CD4-positive, alpha-beta memory T cell (primary cell): ENCODE measurements at places on chromosomes 1 and 21. TPM values are rescaled to one million over a fixed set of nuclear protein-coding genes. Genes with fewer than 3 reads are reported as not detected.

DNA sequence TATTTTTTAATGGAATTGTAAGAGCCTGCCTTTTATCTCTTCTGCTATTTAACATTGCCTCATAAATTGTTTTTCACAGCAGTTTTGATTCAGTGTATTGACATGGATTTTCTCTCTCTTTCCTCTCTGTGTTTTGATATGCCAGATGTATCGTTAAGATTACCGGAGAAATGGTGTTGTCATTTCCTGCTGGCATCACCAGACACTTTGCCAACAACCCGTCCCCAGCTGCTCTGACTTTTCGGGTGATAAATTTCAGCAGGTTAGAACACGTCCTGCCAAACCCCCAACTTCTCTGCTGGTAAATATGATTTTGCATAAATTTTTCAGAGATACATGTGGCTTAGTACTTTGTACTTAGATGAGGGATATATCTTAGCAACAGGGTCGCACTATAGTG is 23.1 kb upstream of the DYNLT5 start:
- DNase-seq: no peak

DNA sequence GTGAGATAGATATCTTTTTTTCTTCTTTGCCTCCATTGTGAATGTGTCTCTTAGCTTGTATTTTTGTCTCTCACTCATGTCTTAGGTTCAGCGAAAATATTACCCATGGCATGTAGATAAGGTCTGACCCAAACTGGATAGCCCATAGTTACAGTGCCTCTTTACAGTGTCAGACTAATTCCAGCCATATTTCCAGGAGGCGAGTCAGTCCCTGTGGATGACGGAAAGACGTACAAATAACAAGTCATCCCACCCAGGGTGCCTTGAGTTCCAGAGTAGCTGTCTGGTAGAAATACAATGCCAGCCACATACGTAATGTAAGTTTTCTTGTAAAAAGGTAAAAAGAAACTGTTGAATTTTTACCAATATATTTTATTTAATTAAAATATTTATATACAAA is 157.3 kb downstream of the ZNF281 start:
- no peak for DNase-seq

DNA sequence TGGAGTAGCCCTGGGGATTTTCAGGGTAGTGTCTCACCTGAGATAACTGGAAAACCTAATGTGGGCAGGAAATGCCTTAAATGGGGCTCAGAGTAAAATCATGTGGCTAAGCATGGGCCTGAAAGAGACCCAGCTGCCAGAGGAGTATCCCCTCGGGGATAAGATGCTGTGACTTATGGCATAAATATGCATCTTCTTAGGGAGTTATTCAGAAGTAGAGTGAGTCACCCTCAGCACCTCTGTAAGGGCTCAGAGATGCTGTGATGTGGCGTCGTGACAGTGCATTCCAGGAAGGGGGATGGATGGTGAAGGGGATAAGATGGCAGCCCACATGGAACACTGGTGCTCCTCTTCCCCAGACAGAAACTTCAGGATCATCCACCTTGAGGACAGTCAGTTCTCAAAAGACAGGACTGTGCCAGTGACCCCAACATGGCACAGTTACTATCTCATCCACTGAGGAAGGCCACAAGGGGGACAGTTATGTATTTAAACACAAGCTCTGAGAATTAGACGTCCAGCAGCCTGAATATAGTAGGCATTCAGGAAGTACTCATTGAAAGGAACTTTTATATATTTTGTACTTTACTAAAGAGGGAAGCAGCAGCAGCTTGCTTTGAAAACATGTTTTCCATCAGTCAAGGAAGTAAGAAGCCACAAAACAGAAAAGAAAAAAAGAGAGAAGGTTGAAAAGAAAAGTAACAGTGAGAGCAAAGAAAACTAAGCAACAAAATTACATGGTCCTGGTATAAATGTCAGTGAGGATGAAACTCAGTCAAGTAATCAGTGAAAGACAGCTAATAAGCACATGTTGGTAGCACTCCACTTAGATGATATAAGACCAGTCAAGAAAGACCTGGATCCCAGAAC is 8.3 kb downstream of the IL24 start:
- DNase-seq: no peak

DNA sequence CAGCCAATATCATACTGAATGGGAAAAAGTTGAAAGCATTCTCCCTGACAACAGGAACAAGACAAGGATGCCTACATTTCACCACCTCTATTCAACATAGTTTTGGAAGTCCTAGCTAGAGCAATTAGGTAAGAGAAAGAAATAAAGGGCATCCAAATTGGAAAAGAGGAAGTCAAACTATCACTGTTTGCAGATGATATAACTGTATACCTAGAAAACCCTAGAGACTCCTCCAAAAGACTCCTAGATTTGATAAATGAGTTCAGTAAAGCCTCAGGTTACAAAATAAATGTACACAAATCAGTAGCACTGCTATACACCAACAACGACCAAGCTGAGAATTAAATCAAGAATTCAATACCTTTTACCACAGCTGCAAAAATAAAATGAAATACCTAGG is 171.3 kb upstream of the HP1BP3 start:
- no peak for DNase-seq

DNA sequence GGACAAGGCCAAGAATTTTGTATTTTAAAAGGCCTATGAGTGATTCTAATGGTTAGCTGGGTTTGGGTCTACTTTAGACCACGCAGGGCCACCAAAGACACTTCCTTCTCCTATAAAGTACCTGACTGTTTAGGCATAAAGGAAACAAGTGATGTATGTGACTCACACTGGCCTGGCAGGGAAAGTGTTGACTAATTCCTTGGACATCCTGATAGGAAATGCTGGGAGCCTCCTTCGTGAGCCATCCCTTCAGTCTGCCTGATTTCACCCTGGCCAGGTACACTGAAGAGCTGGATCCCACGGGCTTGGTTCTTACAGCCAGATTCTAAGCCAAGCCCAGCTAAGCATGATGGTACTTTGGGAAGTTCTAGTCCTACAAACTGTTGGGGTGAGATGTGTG is 100.5 kb upstream of the HMGB4 start:
- DNase-seq: no peak

MRPS14 gene
- 59.2 TPM for polyA plus RNA-seq

- DNase-seq: no peak
Measured at GRCh38 chr1:218739426-218739825, 394.3 kb downstream of the TGFB2 start.

- no peak for DNase-seq
Measured at GRCh38 chr1:70778056-70778762, 269.4 kb downstream of the PTGER3 start.
